ENCODE measurements at places on chromosomes 1 and 21.

DNA sequence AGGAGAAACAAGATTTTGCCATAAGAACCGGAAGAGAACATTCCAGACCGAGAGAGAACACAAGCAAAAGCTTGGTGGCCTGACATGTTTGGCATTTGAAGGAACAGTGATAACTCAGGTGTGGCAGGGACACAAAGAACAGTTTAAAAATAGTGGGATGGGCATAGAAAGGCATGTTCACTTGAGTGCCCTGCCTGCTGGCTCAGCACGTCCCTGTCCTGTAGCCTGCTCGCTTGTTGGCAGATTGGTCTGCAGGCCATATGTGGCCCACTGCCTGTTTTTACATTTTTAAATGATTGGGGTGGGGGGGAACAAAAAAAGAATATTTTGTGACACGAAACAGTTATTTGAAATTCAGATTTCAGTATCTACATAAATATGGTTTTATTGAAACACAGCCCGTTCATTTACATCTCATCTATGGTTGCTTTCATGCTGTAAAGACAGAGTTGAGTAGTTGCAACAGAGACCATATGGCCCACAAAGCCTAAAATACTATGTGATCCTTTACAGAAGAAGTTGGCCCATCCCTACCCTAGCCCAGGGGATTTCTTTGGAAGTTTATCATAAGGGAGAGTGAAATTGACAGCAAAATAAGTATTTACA is 100.7 kb downstream of the RGL1 start:
- DNase-seq, result no peak

DNA sequence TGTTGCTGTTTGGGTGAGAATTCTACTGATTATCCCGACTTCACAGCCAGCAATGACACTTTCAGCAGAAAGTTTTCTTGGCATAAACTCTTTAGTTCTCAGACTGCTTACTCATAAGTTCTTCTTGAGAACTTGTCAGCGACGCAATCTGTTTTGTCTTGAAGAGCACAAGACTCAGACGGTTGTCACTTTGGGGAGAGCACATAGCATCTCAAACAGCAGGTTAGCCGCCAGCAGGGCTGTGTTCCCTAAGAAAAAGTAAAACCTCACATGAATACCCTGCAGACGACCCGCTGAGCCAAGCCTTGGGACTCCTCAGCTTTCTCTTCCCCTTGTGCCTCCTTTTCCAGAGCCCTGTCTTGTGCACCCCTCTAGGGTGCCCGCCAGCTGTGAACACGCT is 11.4 kb downstream of the AGMAT start:
- DNase-seq, result no peak

DNA sequence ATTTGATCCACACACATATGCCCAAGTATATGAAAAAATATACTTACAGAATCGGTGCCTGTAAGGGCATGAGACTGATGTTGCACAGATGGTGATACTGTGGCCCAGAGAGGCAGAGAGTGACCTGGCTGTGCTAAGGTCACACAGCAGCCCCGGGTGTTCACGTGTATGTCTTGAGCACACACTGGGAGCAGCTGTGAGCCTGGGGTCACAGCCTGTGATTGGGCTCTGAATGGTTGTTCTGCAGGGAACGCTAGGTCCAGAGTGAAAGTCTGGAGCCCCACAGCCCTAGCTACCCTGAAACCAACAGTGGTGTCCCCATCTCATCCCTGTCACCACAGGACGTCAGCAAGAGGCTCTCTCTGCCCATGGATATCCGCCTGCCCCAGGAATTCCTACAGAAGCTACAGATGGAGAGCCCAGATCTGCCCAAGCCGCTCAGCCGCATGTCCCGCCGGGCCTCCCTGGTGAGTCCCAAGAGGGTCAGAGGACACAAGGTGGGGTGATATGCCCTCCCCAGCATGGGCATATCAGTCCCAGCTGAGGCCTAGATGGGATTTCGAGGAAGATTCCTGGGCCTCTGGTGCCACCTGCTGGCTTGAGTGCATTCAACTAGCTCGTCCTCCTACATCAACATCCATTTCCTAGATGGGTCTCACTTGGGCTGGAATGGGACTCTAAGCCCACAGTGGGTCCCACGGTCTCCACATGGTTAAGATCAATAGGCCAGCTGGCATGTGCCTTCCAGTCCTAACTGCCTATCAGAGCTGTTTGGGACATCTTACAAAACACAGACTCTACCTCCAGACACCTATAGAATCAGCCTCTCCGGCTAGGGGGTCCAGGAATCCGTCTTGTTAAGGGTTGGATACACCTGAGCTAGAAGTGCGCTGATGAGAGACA is 19.7 kb downstream of the CDK18 start:
- peak; percentile 86 for DNase-seq

GRCh38 chr1:98417820-98418219 is 243.7 kb upstream of the SNX7 start:
- DNase-seq, result no peak

DNA sequence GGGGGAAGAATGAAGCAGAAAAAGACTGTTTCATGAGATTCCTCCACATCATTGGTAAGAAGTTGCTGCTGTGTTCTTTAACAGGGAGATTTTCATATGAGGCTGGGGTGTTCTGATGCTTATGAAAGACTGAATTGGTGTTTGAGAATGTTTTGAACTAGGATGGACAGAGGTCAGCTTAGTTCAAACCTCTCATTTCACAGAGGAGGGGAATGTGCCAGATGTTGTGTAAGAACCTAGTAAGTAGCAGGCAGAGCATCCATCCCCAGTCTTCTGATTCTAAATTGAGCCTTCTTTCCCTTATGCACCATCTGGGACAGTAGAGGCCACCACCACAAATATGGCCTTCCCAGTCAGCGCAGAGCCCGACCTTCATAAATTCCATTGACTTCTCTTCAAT is 43.7 kb downstream of the SAMD13 start:
- DNase-seq, result no peak

DNA sequence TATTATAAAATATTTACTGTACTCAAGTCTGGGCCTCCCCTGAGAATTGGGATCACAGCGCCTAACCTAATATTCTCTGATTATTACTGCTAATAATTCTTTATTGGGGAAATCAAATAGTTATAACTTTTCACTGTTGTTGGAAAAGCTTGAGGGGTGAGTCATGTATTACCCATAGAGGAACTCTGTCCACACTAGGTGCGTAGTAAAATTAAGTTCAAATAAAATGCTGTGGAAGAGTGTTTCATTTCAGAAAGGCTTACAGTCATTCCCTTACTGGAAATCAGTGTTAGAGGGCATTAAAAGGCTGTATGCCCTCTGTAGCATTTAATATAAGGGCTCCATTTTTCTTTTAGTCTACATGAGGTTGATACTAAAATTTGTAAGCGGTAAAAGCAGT is 135.0 kb upstream of the NFIA start:
- DNase-seq, result no peak

- no peak for DNase-seq
Measured at GRCh38 chr1:240084337-240084736, 7.3 kb upstream of the FMN2 start.

GRCh38 chr1:215631040-215631439 is 63.9 kb downstream of the KCTD3 start:
- no peak for DNase-seq

- no peak for DNase-seq
Measured at GRCh38 chr1:184747089-184747955, 7.3 kb downstream of the EDEM3 start.

- no peak for DNase-seq
Measured at GRCh38 chr1:160024195-160024905, 7.4 kb downstream of the PIGM start.

- DNase-seq, result peak; percentile 68
Measured at GRCh38 chr1:159829273-159829634, 2.6 kb downstream of the SLAMF8 start.

- no peak for DNase-seq
Measured at GRCh38 chr1:5970610-5971273, 21.5 kb downstream of the NPHP4 start.

- no peak for DNase-seq
Measured at GRCh38 chr1:89929467-89930063, 65.3 kb upstream of the ZNF326 start.

- no peak for DNase-seq
Measured at GRCh38 chr1:218347336-218347722, 2.2 kb downstream of the TGFB2 start.

DNA sequence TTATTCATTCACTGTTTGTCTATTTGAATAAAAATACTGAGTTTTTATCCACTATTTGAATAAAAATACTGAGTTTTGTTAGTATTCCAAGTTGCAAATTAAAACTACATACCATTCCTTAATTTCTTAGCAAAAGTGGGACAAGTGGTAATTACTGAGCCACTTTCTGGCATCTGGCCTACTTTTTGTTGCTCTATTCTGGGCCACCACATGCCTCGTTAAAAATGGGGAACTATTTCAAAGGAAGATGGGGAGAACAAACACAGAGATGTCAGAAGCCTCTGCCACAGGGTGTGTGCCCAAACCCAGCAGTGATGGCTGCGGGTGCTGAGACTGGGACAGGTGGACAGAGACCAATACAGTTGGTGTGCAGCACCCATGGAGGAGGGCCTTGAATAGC is 14.6 kb downstream of the PIGP start:
- DNase-seq, result no peak

DNA sequence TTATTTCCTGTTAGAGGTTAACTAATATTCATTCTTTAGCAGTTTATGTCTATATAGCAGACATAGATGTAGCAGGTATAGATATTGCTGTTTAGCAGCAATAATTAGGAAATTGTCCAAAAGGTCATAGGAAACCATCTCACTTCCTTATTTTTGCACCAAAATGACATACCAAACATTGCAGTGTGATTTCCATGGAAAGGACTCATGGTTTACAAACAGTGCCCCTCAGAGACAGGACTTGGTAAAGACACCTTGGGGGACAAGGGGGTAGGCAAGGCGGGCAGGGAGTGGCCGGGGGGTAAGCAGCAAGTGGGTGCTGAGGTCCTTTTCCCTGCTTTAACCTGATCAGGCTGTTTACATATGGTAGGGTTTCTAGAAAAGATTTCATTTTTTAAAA is 30.5 kb downstream of the BATF3 start:
- no peak for DNase-seq

DNA sequence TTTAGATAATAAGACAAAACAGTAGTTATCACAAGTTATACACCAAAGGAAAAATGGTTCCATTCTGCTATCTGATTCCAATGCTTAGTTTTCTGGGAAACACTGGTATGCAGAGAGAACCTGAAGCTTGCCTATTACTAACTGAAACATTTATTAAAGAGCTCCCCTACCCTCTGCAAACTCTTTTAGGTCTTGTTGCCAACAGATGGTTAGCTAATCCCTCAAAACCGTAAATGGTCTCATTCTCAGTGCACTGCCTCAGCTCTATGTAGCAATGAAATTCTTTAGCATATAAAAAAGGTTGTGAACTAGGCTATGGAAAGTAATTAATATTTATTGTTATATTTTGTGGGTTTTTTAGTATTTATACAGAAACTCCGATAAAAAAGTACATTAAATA is 20.4 kb downstream of the C21orf91 start:
- no peak for DNase-seq

- no peak for DNase-seq
Measured at GRCh38 chr1:160206036-160206389, 829 bp downstream of the PEA15 start.

- no peak for DNase-seq
Measured at GRCh38 chr1:231869364-231869763, 242.8 kb downstream of the DISC1 start.

- DNase-seq, result no peak
Measured at GRCh38 chr21:40923407-40923806, 76.4 kb upstream of the DSCAM start.

- no peak for DNase-seq
Measured at GRCh38 chr21:39052718-39053117, 130.5 kb downstream of the PSMG1 start.

GRCh38 chr21:42079939-42080787 is 9.0 kb downstream of the UMODL1 start:
- no peak for DNase-seq

DNA sequence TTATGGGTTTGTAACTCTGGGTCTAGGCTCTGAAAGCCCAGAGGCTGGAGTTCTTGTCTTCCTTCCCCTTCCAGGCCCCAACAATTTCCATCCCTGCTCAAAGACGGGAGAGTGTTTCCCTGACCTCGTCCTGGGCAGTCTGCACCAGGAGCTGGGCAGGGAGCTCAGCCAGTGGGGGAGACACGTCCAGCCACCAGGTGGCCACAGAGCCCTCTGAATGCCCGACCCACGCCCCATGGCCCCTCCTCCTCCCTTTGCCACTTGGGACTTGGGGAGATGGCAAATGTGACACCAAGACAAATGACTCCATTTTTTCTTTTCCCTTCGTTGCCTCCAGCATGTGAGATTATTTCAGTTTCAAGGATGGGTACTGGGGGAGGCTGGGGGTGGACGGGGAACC is 159.9 kb upstream of the AJAP1 start:
- DNase-seq, result no peak

DNA sequence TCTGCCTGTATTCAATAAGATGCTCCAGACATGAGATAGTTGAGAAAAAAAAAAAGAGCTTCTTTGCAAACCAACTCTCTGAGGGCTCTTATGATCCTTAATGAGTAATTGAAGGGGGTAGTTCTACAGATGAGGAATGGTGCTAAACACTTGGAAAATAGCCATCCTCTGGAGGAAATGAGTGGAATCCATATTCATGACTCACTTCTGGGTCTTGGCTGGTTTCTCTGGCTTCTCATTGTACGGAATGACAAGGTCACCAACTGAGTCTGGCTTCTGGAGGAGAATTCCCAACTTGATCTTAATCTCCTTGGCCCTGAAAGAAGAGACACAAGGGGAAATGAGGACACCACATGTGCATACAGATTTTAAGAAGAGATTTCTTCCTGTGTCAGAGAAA is 34.7 kb downstream of the RGS5 start:
- no peak for DNase-seq

DNA sequence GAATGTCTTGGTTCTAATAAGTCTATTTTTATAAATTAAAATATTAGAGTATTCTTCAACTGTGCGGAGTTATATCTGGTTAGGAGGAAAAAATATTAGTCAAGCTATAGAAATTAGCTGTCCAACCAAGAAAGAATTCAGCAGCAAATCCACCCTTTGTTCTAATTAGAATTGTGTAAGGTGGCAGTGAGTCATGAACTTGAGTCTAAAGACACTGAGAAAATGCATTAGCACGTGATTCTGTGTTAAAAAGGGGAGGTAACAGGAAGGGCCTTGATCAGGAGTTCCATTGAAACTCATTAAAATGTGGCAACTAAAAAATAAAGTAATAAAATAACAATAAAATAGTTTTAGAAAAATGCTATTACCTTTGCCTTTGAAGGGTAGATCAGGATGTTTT is 398.2 kb upstream of the RGS18 start:
- DNase-seq, result no peak

- no peak for DNase-seq
Measured at GRCh38 chr1:209617047-209617673, 33.6 kb downstream of the CAMK1G start.

- DNase-seq, result no peak
Measured at GRCh38 chr1:51328279-51328678, 2.1 kb downstream of the TTC39A start.

- no peak for DNase-seq
Measured at GRCh38 chr1:15702722-15703550, 18.8 kb downstream of the PLEKHM2 start.

All from ecto neural progenitor cell (in vitro differentiated cells).